ENCODE measurements at places on chromosomes 12 and 14.
A peak's percentile ranks its signal among the peaks of the same experiment; 100 is the strongest.

GRCh38 chr12:1435044-1435443 lies 159.3 kb downstream of the FBXL14 start:
- DNase-seq: no peak

GRCh38 chr12:47349137-47350061 lies 269.6 kb upstream of the AMIGO2 start:
- no peak for DNase-seq

GRCh38 chr14:98949481-98950135 lies 322.4 kb downstream of the BCL11B start:
- DNase-seq: no peak

DNA sequence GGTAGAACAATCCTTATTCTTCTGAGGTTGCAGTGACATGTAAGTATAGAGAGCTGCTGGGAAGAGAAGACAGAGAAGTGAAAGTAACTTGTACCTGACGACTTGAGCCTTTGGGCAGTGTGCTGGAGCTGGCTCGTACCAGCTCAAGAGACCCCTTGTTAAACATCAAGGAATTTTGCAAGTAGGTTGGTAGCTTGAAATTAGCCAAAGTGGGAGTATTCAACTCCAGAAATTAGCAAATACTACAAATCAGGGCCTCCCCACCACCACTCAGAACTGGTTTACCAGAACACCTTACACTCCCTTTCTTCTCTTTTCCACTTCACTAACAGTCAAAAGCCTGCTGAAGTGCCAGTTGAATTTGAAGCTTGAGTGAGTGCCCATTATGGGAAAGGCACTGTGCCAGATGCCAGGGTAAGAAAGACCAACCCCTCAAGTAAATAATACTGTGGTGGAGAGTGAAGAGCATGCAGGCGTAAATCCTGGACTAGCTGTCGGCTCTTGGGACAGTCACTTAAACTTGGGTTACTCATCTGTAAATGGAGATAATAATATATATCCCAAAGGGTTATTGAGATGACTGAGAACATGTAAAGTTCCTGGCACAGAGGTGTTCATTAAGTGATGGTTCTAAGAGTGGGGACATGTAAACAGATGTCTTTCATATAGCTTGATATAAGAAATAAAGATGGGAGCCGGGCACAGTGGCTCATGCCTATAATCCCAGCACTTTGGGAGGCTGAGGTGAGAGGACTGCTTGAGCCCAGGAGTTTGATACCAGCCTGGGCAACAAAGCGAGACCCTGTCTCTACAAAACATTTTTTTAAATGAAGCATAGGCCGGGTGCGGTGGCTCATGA lies 27.0 kb upstream of the EID3 start:
- DNase-seq: peak; percentile 34

- peak; percentile 86 for DNase-seq
Measured at GRCh38 chr12:57001448-57001906, 4.9 kb downstream of the ZBTB39 start.

DNA sequence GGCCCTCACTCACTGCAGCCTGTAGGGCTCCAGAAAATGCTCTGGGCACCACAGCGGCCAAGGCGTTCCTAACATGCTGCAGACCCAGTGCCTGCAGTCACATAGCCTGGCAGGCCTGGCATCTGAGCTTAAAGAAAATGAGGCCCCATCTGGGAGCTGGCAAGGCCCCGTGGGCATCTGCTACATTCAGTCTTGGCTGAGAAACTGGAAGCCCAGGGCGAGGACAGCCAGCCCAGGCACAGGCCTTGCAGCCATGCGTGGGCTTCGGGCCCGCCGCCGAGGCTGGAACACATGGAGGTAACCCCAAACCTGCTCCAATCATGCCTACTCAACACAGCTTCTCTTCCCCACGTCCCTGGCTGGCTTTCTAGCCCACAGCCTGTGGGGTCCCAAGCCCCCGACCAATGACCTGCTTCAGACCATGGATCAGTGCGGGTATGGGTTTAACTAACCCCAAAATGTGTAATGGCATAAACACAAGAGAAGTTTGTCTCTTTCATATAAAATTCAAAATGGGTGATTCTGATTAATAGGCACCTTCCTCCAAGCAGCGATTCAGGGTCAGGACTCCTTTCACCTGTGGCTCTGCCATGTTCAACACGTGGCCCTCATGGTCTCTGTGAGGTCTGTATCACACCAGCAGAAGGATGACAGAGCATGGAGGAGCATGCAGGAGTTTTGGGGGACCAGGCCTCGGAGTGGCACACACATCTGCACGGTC lies 6.4 kb downstream of the NGB start:
- no peak for DNase-seq

DNA sequence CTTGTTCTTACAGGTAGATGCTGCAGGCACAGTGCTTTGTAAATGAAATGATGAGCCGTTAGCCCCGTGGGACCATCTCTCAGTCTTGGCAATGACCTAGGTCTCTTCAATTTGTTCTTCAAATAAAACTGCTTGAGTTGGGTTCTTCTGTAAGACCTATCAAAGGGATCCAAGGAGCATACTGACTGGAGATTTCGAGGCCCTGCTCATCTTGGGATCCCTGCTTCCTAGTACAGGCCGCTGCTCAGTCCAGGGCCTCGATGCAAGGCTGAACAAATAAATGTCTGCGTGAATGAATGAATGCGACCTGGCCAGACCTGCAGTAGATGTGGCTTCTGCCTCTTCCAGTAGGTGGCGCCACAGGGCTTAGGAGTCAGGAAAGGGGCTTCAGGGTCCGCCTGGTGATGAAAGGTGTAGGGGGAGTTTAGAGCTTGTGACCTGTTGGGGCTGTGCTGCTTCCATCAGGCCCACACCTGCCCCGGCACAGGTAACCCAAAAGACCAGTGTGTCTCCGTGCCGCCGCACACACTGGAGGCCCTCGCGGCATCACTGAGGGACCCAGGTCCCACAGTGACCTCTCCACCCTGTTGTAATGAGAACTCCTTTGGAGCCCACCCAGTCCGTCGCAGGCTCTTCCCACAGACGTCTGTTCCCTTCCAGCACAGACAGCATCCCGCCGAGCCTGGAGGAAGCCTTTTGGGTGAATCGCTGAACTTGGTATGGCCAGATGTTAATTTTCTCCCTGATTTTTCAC lies 4.4 kb downstream of the CACNA1C start:
- DNase-seq: peak; percentile 79

DNA sequence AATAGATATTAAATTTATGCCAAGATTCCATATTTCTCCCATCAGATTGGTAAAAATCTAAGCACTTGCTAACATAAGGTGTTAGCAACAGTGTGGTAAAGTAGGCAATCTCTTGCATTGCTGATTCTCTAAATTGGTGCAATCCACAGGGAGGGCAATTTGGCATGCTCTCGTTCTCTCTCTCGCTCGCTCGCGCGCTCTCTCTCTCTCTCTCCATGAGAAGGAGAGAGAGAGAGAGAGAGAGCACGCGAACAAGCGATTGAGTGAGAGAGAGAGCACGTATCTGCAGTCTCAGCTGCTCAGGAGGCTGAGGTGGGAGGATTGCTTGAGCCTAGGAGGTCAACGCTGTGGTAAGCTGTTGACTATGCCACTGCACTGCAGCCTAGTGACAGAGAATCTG lies 25.9 kb downstream of the PSEN1 start:
- DNase-seq: no peak

GRCh38 chr14:58749066-58749669 lies 111.4 kb downstream of the DACT1 start:
- no peak for DNase-seq

DNA sequence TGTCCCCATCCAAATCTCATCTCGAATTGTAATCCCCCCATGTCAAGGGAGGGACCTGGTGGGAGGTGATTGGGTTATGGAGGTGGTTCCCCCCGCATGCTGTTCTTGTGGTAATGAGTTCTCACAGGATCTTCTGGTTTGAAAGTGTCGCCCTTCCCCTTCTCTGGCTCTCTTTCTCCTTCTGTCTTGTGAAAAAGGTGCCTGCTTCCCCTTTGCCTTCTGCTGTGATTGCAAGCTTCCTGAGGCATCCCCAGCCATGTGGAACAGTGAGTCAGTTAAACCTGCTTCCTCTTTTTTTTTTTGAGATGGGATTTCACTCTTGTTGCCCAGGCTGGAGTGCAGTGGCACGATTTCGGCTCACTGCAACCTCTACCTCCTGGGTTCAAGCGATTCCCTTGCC lies 104.0 kb downstream of the CCDC91 start:
- no peak for DNase-seq

GRCh38 chr14:94775091-94775870 lies 5.4 kb upstream of the GSC start:
- DNase-seq: no peak

DNA sequence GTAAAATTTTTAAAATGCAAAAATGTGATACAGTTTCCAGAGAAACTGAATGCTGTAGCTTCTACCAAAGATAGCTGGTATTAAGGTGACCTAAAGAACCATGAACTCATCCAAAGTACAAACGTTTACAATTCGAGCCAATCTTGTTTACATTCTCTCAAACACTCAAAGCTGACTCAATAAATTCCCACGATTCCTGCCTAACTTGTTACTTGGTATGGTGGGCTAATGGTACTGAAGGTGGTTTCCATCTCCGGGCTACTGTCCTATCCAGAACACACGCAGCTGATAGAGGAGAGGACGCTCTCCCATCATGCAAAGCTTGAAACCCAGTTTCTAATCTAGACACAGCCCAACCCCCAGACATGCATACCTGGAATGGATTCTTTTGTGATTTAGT lies 31.5 kb downstream of the RAD9B start:
- no peak for DNase-seq

DNA sequence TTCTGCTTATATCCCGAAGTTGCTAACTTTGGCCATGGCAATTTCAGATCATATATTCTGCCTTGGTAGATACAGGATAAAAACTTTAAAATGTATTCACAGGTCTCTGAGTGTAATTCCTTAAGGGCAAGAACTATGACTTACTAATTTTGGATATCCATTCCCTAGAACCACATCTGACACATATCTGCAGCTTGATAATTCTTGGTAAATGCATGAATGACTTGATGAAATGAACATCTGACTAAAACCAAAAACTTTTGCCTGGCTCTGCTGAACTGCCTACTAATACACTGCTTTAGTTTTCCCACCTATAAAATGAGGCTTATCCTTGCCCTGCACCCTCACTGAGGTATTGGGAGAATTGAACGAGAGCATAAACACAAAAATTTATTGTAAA lies 32.2 kb downstream of the SLC25A21 start:
- DNase-seq: no peak

DNA sequence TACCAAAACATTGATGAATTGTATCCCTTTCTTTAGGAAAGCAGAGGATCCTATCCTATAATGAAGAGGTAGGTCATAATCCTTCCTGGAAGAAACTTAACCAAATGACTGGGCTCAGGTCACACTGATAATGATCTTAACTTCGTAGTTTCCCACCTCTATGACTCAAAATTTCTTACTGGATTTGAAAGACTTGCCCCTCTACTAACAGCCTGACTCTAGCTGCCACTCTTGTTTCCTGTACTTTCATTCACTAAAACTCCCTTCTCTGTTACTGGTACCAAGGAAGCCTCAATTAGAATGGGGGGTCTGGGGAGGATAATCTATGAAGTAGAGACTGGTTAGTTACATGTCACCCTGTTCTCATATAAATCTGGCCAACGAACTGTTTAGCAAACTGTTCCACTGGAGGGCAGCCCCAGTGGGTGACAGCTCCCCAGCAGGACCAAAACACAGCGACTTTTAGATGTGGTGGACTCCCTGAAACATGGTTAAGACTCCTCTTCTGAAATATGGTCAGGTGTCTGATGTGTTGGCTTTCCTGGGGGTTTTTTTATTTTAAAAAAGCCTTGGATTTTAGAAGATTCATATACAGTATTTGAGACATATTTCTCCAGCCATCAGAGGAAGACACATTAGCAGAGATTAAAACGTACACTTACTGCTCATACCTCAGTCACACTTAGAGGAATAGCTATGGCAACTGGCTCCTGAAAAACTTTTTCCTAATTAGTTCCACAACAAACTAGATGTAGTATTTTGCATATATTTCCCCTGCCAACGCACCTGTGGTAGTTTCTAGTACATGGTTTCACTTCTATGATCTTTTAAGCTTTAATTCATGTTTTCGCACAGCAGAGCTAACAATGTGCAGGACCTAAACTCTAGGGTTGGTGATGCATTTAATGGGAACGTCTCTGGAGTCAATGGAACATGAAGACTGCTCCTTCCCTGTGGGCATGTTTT lies 72.3 kb downstream of the ACADS start:
- DNase-seq: no peak

DNA sequence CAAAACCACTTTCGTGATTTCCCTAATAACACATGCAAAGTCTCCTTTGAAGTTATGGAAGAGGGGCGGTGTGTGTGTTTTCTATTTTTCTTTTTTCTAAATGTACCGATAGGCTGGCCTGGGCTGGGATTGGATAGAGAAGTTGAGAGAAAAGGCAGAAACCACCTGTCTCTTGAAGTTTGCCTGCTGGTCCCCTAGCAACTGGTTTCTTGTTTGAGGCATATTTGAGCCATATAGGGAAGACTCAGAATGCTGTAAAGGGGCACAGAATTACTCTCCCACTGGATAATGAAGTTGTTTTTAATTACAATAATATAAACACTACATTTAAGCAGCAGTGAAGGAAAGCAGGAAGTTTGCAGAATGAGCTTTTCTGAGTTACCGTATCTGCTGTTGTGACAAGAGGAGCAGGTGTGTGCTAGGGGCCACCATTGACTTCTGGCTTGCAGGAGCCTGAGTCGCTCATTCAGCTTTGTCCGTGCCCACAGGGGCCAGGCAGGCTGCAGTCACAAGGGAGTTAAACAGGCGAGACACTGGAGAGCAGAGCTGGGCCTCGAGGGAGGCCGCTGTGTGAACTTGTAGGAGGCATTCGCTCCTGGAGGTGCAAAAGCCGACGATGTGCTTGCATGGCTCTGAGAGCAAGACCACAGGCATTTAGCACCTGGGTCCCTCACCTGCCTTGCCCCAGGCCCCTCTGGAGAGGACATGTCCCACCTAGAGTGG lies 173.8 kb upstream of the RGS6 start:
- DNase-seq: no peak

DNA sequence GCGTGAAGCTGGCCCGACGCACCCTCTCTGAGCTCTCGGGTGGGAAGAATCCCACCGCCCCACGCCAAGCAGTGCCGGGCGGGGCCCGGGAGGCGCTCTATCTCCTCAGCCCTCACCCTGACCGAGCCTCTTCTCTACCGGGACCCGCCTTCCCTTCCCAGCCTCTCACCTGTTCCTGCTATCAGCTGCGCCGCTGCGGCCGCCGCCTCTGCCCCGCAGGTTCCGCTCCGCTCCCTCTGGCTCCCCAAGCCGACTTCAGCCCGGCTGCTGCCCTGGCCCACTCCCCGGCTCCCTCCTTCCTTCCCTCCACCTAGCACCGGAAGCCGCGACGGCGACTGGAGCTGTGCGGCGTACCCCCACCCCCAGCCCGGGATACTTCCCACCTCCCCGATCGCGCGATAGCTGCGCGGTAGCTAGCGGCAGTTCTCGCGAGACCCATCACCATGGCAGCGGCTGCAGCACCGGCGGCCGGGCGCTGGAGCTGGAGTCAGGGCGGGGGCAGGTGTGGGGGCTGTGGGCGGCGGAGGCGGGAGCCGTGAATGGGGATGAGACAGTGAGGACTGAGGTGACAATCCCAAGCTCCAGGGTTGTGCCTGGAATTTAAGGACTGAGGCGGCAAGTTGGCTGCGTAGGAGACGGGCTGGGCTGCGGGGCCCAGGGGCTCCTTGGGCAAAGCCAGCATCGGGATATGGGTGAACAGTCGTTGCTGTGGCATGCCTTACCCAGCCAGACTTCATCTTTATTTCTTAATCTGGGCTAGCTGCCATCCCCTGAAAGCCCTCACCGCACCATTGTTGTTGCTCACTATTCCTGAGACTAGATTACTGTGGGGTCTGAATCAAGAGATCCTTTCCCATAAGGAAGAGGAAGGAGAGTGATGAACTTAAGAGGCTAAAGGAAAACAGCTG lies at the start of gene ARF3:
TSS of gene ARF3 (minus strand) at position 347 of the 908 bp plus-strand sequence. CDS start 16,392 bp downstream, outside the sequence.
- peak; percentile 98 for DNase-seq

Measured in D341Med (cell line).